AML-193 (cell line): ENCODE measurements at places on chromosomes 6 and 20.

GRCh38 chr6:8535519-8535918 is 100.2 kb upstream of the SLC35B3 start:
- DNase-seq = no peak

DNA sequence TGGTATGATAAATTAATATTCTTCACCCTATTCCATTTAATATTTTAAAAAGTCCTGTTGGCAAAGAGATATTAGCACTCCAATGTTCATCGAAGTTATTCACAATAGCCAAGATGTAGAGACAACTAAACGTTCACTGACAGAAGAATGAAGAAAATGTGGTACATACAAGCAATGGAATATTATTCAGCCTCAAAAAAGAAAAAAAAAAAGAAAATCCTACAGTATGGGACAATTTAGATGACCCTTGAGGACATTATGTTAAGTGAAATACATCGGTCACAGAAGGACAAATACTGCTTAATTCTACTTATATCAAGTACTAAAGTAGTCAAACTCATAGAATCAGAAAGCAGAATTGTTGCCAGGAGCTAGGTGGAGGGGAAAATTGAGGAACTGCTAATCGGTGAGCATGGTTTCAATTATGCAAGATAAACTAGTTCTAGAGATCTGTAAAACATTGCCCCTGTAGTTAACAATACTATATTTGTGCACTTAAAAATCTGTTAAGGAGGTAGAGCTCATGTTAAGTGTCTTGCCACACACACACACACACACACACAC is 4.7 kb downstream of the GCLC start:
- peak; percentile 59 for DNase-seq

DNA sequence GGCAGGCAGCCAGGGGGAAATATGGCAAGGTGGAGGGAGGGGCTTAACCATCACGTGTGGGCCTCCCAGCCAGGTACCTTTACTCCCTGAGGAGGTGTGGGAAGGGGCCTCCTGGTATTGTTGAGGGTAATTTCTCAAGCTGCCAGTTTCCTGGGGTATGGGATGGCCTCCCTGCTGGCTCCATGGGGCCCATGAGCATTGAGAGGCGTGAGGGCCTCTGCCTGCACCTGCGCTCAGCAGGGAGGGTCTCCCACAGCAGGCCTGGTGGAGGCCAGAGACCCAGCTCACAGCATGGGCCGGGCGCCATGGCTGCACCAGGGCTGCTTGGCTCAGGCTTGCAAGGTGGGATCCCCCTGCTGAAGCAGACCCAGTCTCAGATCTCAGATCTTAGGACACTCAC is 113.0 kb downstream of the GRM4 start:
- DNase-seq = no peak

DNA sequence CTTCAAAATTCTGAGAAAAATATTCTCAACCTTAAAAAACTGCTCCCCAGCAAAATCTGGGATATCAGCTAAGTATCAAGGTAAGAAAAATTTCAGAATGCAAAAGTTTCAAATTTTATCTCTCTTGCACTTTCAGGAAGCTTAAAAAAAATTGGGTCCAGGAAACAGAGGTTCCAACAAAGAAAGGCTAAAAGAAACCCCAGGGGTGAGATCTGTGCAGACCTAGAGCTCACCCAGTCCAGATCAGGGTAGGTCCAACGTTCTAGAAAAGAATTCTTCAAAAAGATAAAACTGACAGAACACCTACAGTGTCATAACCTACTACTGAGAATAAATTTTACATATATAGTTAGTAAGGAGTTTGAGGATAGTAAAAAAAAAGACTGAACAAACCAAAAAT is 23.5 kb downstream of the ILRUN start:
- DNase-seq = no peak

- no peak for DNase-seq
These were observed 11.1 kb upstream of the FOXS1 start for GRCh38 chr20:31856516-31856915.

DNA sequence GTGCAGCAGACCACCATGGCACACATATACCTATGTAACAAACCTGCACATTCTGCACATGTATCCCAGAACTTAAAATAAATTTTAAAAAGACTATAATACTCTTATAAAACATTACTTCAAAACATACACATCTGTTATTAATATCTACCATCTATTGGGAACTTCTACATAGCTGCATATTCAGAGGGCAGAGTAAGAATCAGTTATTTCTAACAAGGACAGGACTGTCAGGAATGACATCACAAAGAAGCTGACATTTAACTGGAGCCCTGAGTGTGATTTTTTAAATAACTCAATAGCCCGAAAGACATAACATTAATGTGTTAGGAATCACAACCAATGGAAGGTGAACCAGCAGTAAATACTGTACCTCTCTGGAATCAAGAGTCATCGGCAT is 276.7 kb upstream of the ECI2 start:
- no peak for DNase-seq

DNA sequence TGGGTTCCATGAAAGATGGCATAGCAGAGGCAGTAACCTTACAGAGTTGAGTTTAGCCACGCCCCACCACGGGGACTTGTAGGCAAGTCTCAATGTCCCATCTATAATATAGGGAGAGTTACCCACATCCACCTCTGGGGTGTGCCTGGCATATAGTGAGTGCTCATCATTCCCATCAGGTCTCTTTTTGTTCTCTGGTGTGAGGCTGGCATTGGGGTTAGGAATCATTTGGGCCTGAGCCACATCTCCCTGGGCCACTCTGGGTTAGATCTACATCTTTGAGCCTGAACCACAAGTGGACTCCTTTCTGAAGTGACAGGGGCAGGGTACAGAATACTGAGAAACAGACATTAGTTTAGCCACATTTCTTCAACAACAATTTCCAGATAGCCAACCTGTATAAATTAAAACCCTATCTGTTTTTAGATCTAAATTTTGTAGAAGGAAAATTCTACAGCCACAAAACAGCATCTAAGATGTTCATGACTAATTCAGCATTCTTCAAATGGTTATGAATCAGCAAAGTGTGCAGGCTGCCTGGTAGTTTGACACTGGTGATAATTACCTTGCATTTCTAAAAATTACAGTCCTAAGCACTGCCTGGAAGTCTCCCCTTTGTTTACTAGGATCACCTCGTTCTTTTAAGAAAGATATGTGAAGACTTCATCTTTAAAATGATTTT is 20.1 kb downstream of the RNF24 start:
- DNase-seq = no peak

DNA sequence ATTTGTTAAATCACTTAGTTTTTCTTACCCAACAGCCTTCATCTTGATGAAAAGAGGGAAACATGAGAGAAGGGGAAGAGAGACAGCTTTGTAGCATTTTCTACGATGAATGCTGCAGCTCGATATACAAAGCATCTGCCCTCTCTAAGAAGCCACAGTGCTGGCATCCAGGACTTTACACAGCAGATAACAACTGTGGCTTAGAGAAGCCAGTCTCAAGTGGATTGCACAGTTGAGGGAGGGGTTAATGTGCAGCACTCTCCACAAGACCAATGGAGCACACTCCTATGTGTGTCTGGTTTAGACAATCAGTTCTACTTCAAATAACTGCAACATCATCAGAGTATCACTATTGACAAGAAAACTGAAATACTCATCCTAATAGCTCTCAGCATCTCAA is 5.8 kb downstream of the C6orf120 start:
- no peak for DNase-seq

DNA sequence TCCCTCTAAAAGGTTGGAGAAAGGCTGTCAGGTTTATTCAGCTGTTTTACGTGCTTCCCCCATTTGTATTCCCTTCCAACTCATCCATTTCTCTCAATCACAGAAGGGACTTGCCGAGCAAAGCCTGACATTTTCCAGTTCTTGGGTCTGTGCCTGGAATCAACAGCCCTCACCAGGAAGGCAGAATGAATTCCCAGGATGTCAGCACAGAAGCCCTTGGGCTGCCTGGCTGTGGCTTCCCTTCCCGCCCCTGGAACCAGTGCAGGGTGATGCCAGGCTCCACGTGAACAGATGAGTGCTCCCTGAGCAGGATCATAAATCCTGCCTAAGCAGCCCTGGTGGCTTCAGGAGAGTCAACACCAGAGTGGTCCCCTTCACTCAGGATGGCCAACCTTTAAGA is 86.1 kb upstream of the CD83 start:
- no peak for DNase-seq

- DNase-seq = no peak
These were observed 25.5 kb downstream of the DDO start for GRCh38 chr6:110389689-110390382.

DNA sequence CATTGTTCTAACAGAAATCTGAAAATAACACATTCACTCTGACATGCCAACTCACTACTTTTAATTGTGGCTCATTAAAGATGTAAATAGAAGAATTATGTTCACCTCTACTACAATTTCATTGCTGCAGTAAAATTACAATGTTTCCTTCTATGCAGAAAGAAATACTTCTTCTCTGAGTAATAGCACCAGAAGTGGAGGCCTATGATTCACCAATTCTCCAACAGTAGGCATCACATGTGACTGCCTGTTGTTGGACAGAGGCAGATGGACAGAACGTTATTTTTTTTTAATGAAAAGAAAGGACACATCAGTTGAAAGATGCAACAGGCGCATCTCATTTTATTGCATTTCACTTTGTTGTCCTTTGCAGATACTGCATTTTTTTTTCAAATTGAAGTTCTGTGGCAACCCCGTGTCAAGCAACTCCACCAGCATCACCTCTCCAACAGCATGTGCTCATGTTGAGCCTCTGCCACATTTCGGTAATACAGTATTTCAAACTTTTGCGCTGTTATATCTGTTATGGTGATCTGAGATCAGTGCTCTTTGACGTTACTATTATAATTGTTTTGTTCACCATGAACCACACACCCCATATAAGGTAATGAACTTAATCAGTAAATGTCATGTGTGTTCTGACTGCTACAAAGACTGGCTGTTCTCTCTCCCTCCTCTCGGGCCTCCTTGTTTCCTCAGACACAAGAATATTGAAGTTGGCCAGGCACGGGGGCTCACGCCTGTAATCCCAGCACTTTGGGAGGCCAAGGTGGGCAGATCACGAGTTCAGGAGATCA is 121.4 kb downstream of the ATXN1 start:
- DNase-seq = no peak

DNA sequence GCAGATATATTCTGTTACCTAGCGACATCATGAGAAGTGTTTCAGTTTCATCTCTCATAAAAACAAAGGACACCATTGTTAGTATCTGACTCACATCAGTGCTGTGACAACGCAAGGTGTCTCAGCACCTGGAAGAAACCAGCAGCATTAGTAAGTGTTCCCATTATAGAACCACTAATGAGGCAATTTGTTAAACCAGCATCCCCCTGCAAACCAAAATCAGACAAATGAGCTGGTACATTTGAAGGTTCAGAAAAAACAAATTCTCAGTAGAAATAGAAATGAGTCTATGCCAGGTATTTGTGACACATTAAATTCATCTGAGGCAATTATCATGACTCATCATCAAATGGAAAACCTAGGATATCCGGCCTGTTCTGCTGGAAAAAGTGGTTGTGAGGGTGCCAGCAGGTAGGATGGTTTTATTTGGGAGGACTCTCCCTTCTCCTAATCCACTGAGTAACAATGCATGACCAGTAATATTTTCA is 151.7 kb downstream of the TMEM200A start:
- no peak for DNase-seq

GRCh38 chr20:52454660-52455059 is 263.1 kb upstream of the ZFP64 start:
- no peak for DNase-seq

DNA sequence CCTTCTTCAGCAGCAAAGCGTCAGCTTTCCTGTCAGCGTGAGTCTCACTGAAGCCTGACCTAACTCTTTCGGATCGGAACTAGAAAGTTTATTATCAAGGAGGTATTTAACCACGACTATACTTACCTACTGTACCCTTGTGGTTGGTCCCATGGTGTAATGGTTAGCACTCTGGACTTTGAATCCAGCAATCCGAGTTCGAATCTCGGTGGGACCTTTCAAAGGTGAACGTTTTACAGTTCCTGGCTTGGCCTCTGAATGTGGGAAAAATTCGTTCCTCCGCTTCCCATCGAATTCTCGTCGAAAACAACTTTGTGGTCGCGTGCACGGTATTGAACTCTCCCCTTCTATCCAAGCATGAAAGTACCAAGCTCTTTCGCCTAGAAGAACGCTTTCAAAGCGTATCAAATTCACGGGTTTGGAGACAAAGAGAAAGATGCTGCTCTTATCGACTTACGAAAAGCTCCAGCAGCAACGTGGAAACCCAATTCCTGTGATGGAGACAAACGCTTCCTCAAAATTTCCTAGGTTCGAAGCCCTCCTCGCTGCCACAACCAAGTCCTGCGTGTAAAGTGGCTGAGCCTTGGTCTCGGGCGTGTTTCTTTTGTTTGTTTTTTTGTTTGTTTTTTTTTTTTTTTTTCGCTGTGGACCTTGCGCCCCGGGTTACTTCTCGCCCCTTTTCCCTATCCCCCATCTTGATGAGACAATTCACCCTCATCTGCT is 63.7 kb downstream of the GPX5 start:
- DNase-seq = no peak

GRCh38 chr6:121441477-121441876 is 6.0 kb downstream of the GJA1 start:
- no peak for DNase-seq

DNA sequence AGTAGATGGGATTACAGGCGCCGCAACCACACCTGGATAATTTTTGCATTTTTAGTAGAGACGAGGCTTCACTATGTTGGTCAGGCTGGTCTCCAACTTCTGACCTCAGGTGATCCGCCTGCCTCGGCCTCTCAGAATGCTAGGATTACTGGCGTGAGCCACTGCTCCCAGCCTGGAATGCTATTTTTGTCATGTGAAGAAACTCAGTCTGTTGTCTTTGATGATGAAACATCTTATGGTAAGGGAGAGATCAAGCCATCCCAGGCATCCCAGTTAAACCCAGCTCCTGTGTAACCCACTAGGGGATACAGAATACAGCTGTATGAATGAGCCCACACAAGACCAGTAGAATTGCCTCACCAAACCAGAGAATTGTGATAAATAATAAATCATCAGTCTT is 83.6 kb upstream of the RBM24 start:
- DNase-seq = no peak

GRCh38 chr6:45650524-45651135 is 272.9 kb upstream of the SUPT3H start:
- DNase-seq = no peak

DNA sequence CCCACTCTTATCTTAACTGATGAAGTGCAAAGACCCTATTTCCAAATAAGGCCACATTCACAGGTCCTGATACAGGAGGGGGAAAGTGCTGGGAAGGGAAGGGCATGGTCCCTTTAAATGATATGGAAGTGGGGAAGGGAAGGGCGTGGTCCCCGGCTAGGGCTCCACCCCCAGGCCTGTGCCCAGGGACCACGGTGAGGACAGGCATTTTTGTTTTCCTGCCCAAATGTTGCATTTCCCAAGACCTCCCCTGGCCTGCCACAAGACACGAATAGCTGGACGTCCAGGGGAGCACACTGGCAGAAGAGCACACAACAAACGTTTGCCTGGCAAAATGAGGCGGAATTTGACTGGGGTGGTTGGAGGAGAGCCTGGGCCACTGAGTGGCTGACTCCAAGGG is 16.1 kb upstream of the HFE start:
- no peak for DNase-seq

- DNase-seq = no peak
These were observed 13.1 kb downstream of the JAG1 start for GRCh38 chr20:10660661-10661060.

GRCh38 chr20:33727806-33728205 is 4.0 kb upstream of the ZNF341 start:
- no peak for DNase-seq

GRCh38 chr6:137465378-137466009 is 28.7 kb downstream of the OLIG3 start:
- no peak for DNase-seq
